Esophagus (tissue), 2 donors: ENCODE measurements at places on chromosomes 4 and X. TPM values are rescaled to one million over a fixed set of nuclear protein-coding genes. Genes with fewer than 3 reads are reported as not detected.

CT47B1 gene
- not detected for polyA plus RNA-seq

NXF2 gene
- not detected for polyA plus RNA-seq

EVC2 gene
- polyA plus RNA-seq: 1.6 TPM

CXCL6 gene
- polyA plus RNA-seq: 1.4 TPM

ZNF157 gene
- 0.10 TPM for polyA plus RNA-seq

HERC3 gene
- polyA plus RNA-seq: 9.9 TPM

CENPVL2 gene
- polyA plus RNA-seq: not detected

SLC10A3 gene
- 24.7 TPM for polyA plus RNA-seq

FMR1NB gene
- not detected for polyA plus RNA-seq

SYTL5 gene
- polyA plus RNA-seq: 3.0 TPM

TMEM156 gene
- 0.25 TPM for polyA plus RNA-seq

SHOX gene
- polyA plus RNA-seq: not detected

NAA11 gene
- polyA plus RNA-seq: not detected

IBSP gene
- not detected for polyA plus RNA-seq

DCLK2 gene
- 0.74 TPM for polyA plus RNA-seq

ATP2B3 gene
- not detected for polyA plus RNA-seq
